ENCODE measurements at places on chromosomes 1 and 21. TPM values are rescaled to one million over a fixed set of nuclear protein-coding genes. Genes with fewer than 3 reads are reported as not detected.

RAB42 gene
- 0.35 TPM for total RNA-seq

DAB1 gene
- total RNA-seq, result 0.09 TPM

RXFP4 gene
- not detected for total RNA-seq

- no peak for DNase-seq
Measured at GRCh38 chr1:158830904-158831507, at the start of gene MNDA. Gene MNDA, plus strand, starts transcription at chr1:158831351. Its CDS starts 10,803 bp downstream, at chr1:158842154.

DNA sequence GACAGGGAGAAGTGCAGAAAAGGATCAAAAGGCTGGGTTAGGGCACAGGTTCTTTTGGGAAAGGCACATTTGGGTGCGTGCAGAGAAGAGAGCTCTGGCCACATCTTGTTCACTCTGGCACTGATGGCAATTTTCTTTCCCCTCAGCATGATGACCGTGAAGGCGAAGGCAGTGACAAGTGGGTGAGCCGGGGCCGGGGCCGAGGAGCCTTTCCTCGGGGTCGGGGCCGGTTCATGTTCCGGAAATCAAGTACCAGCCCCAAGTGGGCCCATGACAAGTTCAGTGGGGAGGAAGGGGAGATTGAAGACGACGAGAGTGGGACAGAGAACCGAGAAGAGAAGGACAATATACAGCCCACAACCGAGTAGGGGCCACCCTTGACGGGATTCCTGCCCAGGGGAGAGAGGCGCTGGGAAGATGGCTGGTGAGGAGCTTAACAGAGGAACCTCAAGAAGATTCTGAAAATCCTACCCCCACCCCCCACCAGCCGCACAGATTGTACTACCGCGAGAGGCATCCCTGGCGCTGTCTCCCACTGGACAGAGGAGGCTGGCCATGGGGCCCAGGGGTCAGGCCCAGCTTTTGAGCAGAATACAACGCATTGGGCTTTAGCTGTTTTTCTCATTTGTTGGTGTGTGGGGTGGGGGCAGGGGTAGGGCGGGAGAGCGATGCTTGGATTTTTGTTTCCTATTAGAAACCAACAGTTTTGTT is 2.4 kb upstream of the SH3D21 start:
- no peak for DNase-seq

DNA sequence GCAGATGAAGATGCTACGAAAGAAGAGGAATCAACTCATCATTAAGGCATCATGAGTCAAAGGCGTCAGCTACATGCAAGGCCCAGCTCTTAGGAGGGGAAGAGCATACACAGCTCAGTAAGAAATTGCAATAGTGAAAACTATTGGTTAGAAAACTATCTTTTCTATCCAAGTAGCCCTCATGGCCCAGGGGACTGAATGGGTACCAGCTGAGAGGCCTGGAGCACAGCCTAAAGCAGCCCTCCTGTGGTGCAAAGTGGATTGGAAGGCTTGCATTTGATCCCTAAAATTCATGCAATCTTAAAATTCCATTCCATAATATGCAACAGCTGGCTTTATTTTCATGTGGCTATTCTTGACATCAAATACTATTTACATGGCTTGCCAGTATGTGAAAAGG is 251.8 kb upstream of the USP24 start:
- DNase-seq, result no peak
